ENCODE measurements at places on chromosomes 13 and 19.
A peak's percentile ranks its signal among the peaks of the same experiment; 100 is the strongest.

DNA sequence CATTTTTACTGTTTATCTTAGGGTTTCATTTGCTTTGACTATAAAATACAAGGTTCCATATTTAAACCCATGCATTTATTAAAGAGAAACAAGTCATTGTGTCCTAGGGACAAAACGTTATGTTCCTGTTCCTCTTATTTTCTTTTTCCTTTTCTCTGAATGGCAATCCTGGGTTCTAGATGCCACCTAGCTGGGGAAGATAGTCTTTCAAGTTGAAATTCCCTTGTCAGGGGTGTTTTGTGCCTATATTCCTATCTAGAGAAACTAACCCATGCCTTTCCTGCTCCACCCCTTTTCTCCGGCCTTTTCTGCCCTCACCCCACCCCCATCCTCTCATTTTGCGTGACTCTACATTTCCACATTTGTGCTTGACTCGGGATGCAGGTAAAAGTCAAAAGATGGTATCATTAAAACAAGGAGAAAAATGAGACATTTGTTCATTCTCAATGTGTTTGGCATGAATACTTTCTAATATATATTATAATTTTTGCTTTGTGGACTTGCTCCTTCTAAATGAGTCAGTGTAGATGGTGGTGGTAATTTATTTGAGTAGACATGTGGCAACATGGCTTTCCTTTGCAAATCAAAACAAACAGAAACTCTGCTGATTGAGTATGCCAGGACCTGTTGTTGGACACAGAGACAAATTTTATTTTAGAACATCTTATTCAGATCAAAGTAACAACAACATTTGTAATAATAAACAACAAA lies 26.8 kb upstream of the STARD13 start:
- peak; percentile 59 for DNase-seq

DNA sequence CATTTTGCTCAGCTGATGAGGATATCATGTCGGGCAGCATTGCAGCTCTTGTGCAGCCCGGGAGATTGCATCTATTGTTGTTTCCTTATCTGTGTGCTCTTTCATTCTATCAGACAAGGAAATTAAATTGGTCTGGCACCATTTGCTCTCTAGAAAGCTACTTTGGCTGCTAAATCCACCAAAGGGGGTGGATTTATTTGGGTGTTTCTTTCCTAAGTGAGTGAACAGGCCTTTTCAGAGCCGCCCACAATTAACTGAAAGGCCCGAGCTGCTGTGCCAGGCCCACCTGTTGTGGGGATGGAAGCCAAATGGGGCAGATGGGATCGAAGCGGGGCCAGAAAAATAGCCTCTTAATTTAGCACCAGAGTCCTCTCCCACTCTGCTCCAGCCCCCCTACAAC lies 99.4 kb downstream of the DNAJC15 start:
- no peak for DNase-seq

GRCh38 chr13:111367340-111367739 lies 46.9 kb downstream of the TEX29 start:
- no peak for DNase-seq

- no peak for DNase-seq
These were observed 3.5 kb downstream of the FXYD3 start for GRCh38 chr19:35119091-35119490.

DNA sequence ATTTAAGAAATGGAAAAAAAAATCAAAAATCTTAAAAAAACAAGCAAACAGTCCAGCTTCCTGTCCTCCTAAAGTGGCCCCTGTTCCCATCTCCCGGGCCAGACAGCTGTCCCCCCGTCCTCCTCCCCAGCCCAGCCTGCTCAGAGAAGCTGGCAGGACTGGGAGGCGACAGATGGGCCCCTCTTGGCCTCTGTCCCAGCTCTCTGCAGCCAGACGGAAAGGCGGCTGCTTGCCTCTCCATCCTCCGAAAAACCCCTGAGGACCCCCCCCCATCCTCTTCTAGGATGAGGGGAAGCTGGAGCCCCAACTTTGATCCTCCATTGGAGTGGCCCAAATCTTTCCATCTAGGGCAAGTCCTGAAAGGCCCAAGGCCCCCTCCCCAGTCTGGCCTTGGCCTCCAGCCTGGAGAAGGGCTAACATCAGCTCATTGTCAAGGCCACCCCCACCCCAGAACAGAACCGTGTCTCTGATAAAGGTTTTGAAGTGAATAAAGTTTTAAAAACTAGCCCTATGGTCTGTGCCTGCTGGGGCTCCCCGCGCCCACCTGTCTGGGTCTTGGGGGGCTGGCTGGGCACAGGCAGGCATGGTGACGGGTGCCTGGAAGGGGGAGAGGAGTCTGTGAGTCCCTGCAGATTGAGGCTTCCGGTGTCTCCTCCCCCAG lies 3.8 kb downstream of the GADD45GIP1 start:
- DNase-seq: no peak

DNA sequence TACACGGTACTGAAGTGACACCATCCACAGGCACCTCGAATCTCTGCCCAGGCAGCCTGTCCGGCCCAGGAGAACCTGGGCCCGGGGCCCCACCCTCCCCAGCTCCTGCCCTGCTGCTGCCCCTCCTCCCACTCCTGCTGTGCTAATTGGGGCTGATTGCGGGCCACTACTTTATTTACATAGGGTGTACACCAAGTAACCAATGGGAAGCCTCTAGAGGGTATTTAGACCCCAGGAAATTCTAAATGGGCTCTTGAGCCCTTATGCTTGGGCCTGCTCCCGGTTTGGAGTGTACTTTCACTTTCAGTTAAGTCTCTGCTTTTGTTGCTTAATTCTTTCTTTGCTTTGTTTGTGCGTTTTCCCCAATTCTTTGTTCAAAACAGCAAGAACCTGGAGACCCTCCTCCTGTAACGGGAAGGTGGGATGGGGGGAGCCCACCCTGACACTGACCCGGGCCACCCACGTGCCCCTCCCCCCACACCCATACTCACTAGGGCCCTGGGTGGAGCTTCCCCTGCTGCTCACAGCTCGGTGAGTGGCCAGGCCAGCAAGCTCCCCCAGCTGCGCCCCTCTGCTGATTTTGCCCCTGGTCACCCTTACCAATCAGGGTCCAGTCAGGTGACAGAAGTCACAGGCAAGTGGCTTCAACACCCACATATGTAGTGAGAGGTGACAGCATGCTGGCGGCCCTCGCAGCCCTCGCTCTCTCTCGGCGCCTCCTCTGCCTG lies 9.4 kb downstream of the SCGB2B2 start:
- peak; percentile 68 for DNase-seq

- peak; percentile 57 for DNase-seq
These were observed 155.5 kb downstream of the TBC1D4 start for GRCh38 chr13:75326173-75327134.

DNA sequence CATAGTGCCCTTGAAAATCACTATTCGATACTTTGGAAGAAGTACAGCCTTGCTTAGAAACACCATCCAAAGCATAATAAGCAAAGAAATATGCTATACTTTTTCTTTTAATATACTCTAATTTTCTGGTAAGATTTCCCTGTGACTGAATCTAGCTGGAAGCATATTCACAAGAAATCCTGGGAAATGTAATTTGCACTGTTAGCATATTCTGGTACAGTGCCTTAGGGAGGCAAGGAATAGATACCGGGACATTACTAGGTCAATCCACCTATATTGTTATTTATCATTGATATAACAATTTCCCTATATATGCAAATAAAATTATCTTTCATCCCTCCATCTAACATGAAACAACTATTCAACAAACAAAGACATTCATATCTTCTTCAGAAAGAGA lies 1131.3 kb upstream of the PRR20A start:
- no peak for DNase-seq

- no peak for DNase-seq
These were observed 748.2 kb upstream of the SLITRK1 start for GRCh38 chr13:84630476-84630875.

DNA sequence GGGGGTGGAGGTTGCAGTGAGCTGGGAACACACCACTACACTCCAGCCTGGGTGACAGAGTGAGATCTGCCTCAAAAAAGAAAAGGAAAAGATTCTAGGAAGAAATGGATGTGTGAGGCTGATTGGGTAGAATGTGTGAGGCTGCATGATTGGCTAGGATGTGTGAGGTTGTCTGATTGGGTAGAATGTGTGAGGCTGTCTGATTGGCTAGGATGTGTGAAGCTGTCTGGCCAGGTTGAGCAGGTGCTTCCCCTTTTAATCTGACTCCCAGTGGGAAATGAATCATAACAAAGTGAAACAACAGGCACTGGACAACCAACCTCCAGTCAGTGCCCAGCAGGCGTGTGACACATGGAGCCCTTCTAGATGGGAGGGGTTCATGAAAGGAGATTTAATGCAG lies 14.7 kb downstream of the C13orf46 start:
- no peak for DNase-seq

GRCh38 chr19:11480715-11481533 lies at the start of gene ELAVL3:
Gene ELAVL3 (minus strand): TSS chr19:11481046. CDS start chr19:11480608, 438 bp downstream.
- no peak for DNase-seq

- no peak for DNase-seq
These were observed 52.1 kb downstream of the DPY19L3 start for GRCh38 chr19:32457571-32458158.

DNA sequence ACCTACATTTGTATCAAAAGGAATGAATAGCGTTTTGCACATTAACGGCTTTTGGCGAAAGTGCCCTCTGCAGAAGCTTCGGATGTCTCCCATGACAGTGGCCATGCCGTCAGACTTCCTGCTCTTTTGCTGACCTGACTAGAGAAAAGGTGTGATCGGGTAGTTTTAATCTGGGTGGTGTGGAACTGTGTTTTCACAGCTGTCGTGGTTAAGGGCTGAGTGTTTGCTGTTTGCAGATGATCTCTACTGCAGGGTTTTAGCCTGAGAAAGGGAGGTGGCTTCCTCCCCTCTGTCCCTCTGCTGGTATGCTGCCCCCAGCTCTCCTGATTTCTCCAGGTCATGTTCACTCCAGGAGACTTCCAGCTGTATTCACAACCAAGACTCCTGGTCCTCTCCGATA lies 22.4 kb downstream of the ZNF71 start:
- DNase-seq: no peak

DNA sequence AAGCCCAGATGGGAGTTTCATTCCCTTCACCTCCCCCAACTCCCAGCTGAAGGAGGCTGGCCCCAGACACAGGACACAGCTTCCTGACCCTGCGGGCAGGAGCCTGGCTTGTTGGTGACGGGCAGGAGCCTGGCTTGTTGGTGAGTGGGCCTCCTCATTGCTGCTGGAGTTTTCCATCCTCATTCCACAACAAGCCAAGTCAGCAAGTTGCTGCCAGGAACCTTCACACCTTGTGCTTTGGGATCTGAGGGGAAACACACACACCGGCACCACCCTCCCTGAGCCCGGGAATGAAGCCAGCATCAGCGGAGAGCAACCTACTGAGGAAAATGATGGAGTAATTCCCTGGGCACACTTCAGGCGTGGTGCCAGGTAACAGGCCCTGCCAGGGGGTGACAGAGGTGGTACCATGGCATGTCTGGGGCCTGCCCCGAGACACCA lies 74.9 kb downstream of the ALOX5AP start:
- no peak for DNase-seq

DNA sequence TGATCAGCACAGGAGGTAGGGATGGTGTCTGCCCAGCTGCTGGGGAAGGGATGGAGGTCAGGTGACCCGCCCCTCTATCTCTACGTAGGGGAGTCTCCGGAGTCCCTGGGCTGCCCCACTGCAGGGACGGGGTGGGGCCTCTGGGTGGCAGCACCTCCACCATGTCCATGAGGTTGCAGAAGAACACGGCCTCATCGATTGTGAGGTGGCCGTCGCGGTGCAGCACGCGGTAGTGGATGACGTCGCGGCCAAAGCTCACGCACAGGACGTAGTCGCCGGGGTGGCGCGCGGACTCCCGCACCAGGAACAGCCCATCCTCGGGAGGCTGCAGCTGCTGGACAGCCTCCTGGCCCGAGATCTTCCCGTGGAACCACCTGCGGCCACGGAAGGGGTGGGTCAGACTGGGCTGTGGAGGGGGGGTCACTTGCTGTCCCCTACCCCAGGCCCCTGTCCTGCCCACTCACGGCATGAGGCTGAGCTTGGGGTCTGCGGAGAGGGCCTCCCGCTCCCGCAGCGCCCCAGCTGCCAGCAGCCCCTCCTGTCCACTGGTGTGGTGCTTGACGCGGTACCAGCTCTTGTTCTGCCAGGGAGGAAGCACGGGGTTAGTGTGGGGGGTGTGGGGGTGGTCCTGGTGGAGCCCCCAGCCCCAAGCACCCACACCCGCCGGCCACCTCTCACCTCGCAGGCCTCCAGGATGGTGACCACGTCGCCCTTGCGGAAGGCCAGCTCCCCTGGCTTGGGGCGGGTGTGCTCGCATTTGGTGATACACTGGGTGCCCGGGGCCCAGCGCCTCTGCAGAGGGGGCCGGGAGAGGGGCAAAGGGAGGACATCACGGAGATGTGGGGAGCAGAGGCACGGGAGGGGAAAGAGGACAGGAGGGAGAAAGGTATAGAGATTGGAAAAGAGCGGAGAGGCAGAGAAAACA lies 2.3 kb downstream of the MATK start:
- DNase-seq: no peak

DNA sequence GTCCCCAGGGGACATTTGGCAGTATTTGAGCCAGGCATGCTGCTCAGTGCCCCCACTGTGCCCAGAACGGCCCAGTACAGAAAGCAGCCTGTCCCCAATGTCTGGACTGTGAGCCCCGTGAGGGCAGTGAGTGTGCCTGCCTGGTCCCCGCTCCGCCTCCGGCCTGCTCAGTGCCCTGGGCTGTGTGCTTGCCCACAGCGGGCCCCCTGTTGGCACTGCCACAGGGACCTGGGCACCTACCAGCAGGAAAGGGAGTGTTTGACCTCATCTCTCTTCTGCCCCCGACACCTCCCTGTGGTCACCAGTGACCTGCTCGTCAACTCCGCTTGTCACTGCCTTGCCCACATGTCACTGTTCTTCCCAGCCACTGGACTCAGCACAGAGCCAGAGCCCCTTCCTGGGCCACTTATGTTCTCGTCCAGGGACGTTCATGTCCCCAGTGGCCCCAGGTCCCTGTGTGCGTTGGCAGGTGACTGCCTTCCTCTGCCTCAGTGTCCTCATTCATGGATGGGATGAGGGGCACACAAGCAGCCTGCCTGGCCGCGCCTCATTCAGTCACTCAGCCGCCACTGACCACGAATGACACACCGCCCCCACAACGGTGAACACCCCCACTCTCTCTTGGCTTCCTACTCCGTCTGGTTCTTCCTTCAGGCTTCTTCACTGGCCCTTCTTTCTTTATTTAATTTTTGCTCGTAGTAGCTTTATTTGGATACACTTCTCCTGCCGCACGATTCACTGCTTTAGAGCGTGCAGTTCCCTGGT lies 2.8 kb downstream of the FZR1 start:
- no peak for DNase-seq

GRCh38 chr13:95295026-95295425 lies 6.2 kb downstream of the ABCC4 start:
- DNase-seq: no peak

- DNase-seq: no peak
These were observed 4.4 kb downstream of the SPC24 start for GRCh38 chr19:11151181-11151580.

GRCh38 chr13:85659493-85659892 lies 139.7 kb downstream of the SLITRK6 start:
- no peak for DNase-seq

- no peak for DNase-seq
These were observed 146.3 kb downstream of the TM9SF2 start for GRCh38 chr13:99647596-99647985.

All from fibroblast of villous mesenchyme (primary cell).